ENCODE measurements at places on chromosomes 7 and 10.

DNA sequence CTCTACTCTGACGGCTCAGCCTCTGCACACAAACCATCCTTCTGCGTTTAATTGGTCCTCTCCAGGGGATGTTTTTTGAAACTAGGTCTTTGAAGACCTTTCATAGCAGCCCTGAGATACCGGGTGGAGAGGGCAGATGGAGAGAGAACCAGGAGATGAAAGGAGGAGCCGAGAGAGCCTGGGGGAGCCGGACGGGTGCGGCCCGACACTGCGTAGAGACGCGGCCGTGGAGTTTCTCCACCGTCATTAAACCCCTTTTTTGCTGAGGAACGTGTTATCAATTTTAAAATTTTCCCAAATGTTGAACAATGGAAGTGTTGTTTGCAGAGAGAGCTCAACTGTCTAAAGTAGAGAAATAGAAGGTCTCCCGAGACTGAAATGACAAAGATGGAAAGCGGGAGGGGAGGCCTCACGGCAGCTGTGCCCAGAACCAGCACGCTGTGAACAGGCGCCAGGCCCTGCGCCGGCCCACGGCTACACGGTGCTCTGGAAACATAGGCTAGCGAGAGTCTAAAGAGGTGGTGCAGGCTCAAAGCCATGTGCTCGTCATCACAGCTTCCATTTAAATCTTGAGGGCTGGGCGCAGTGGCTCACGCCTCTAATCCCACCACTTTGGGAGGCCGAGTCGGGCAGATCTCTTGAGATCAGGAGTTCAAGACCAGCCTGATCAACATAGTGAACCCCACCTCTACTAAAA is 307.0 kb downstream of the PTPRN2 start:
- DNase-seq, result no peak

DNA sequence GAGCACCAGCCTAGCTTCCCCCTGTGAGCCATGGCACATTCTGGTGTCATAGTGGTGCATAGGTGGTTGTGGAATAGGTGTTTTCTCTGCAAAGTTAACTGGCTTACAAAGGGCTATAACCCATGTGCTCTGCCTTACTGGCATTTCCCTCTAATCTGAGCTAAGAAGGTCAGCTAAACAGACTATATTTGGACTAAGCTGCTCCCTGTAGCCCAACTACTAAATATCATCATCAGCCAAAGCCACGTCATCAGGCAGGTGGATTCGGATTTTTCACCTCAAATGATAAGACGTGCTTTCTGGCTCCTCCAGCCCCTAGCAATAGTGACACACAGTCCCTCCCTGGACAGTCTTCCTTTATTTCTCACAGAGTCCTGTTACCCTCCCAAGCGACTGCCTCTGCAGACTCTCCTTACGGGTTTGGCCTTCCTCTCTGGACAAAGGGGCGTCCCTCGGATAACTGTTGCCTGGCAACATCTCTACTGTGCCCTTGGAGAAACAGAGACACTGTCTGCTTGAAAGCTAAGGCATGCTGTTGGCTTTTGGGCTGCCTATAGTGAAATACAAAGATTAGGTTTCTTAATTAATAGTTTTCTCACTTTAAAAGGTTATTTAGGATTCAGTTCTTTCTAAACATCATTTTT is 9.1 kb downstream of the SLC13A4 start:
- no peak for DNase-seq

GRCh38 chr7:55478700-55479099 is 93.6 kb downstream of the VOPP1 start:
- no peak for DNase-seq

- DNase-seq, result no peak
Measured at GRCh38 chr10:11207560-11207844, 189.8 kb downstream of the CELF2 start.

GRCh38 chr10:6228010-6228511 is 25.3 kb downstream of the PFKFB3 start:
- no peak for DNase-seq

- DNase-seq, result peak; percentile 45
Measured at GRCh38 chr10:44974628-44975430, 3.8 kb downstream of the DEPP1 start.

GRCh38 chr7:141370650-141371049 is 180.6 kb upstream of the AGK start:
- no peak for DNase-seq

DNA sequence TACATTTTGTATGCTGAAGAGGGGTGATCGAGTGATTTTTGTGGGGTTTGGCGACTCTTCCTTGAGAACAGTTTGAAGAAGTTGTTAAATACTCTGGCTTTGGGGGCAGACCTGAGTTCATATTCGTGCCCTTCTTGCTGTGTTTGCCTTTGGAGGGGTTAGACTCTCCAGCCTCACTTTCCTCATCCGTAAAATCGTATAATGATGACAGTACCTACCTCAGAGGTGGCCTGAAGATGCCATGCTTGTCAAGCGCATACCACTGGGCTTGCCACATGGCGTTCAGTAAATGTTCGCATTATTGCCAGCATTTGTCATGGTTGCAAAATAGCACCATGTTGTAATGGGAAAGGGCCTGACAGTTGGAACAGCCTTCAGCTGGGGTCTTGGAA is 1.3 kb downstream of the STK17A start:
- DNase-seq, result no peak

DNA sequence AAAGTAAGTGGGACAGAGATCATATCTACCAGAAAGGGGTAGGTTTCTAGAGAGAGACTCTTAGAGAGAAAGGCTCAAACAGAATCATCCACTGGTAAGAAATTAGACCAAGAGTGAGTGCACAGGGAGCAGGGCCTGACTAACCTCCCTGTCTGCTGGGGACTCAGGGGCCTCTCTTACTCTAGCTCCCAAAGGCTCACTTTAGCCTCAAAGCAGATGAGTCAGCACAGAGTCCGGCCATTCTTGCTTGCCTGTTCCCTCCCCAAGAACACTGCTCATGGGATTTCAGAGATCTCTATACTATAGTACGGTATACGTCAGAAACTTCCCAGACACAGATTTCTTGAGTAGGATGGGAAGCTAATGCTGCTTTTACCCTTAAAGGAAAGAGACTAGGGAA is 32.7 kb downstream of the RBM28 start:
- no peak for DNase-seq

DNA sequence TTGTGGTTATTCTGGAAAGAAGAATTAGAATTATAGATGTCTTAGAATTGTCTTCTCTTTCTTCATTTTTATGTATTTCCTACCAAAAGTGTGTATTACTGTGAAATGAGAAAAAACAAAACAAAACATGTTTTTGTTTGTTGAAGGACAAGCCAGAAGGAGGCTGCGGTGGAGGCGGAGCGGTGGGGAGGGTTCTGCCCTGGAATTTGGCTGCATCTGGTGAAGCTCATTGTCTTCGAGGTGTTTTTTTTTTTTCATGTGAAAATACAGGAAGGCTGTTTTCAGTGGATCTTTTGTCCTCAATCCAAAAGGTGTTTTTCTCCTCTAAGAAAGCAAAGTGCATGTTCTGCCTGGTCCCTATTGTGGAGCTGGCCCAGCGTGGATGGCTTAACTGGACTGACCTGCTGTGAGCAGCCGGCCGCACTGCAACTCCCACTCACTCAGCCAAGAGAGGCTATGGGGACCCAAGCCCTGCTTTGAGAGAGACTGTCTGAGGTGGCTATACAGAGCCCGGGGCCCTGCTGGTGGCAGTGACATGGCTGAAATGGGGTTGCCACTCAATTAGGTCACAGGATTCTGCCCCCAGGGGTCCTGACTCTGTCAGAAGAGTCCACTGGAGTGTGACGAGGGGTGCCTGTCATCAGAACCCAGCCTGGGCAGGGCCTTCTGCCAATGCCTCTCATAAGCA is 184.9 kb upstream of the MKI67 start:
- DNase-seq, result no peak

DNA sequence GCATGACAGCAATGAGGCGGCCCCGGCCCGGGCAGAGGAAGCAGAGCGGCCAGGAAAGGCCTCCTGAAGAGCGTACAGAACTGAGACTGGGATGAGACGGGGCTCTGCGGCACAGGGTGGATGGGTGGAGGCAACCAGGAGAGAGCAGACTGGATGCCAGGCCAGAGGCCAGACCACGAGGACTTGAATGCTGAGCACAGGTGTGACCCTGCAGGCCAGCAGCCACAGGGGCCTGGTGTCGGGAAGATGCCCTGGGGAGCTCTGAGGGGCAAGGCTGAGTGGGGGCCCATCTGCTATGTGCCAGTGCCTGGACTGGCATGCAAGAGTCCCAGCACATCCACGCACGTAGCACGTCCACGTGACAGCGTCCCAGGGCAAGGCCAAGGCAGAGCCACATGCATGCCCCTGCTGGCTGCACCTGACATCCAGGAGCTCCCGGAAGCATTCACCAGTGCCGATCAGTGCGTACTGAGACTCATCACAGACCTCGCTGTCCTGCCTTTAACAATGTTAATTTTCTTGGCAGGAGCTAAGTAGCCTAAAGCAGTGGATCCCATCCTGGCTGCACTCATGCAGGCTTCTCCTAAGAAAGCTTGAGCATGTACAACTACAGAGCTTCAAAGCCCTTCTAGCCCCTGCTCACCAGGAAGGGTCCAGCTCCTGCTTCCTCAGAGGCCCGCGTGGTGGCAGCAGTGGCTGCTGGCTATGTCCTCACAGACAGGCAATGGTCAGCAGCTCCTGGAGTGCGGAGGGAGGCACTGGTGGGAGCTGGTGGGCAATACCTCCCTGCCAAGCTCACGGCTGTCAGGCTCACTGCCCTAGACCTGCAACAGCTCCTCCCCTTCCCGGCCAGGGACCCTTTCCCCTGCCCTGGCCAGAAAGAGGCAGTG is 18.0 kb downstream of the GRID1 start:
- DNase-seq, result no peak

DNA sequence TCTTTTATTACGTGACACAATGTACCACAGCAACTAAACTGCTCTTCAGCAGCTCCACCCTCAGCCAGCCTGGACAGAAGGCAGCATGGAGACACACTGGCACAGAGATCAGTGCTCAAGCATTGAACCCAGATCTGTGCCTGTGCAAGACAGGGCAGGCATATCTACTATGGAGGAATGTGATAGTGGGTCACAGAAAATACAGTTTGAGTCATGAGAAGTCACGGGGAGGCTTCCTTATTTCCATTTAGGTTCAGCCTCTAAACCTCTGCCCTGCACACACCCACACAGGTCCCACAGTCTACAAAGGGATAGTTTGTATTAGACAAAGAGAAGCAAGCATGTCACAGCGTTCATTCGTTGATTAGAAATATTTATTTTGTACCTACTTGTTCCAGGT is 187.4 kb upstream of the AGR3 start:
- DNase-seq, result no peak

GRCh38 chr10:117609796-117610170 is 67.2 kb downstream of the EMX2 start:
- no peak for DNase-seq

GRCh38 chr10:121687095-121687813 is 89.0 kb upstream of the FGFR2 start:
- no peak for DNase-seq

GRCh38 chr10:133324198-133324792 is 12.4 kb downstream of the CALY start:
- peak; percentile 61 for DNase-seq

GRCh38 chr7:142739923-142740492 is 9.3 kb upstream of the PRSS1 start:
- no peak for DNase-seq

GRCh38 chr7:65749518-65749917 is 123.4 kb upstream of the VKORC1L1 start:
- DNase-seq, result no peak

- DNase-seq, result no peak
Measured at GRCh38 chr7:48114115-48114514, 25.1 kb downstream of the UPP1 start.

GRCh38 chr7:100137851-100138760 is 10.6 kb upstream of the LAMTOR4 start:
- DNase-seq, result no peak

GRCh38 chr10:91043173-91043910 is 122.5 kb upstream of the ANKRD1 start:
- no peak for DNase-seq

DNA sequence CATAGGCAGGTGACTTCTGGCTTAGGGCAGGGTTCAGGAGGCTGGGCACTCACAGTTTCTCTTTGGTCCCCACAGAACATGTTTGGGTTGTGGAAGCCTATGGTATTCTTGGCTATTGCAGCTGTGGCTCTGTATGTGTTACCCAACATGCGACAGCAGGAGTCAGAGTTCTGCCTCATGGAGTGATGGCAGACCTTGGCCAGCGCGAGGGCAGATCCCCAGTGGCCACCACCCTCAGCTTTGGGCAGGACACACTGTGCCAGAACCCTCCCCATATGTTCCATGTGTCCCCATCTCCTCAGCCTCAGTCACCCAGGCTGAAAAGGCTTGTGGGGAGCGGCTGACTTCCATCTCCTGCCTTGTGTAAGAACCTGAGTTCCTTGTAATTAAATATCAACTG is 8.5 kb upstream of the FLNC start:
- no peak for DNase-seq

- DNase-seq, result no peak
Measured at GRCh38 chr7:3206101-3206500, 95.0 kb upstream of the SDK1 start.

DNA sequence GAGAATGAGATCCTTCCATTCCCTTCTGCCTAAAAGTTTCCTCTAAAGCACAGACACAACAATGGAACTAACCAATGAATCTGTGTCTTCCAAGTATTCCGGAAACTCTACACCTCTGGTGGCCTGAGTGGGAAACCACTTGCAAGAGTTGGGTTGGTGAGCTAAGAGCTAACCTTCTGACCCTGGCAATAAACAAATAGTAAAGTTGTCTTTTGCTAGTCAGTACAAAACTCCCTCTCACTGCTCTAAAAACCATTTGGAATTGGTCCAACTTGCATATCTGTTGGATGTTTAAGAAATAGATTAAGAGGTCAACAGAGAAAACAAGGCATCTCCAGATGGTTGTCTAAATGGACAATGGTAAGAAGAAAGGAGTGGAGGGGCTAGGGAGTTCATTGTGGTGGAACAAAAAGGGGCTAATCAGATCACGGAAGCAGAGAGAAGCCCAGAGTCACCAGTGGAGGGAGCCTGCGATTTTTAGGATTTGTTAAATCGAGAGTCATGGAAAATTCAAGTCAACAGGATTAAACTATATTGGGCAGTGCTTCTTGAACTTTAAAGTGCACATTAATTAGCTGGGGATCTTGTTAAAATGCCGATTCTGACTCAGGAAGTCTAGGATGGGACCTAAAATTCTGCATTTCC is 192.3 kb downstream of the EVX1 start:
- no peak for DNase-seq

DNA sequence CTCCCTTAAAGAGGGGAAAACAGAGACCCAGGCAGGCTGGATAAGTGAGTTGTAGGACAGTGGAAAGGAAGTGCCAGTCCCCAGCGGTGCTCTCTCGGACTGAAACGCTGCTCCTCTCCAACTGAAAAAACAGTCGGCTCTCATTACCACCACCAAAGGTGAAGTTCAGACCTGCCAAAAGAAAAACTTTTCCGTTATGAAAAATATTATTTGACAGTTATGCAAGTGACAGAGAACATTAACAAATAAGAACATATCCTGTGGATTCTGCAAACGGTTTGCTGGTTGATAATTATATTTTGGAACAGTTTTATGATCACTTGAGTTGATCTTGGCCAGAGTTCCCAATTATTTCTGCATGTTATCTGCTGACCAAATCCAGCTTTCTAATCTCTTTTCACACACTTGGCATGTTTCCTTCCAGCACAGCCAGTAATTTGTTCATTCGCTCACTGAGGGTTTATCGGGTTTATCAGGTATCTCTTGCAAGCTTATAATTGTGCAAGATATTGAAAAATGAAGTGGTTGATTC is 82.6 kb downstream of the PTPRE start:
- no peak for DNase-seq

Data from T-helper 1 cell (primary cell).